ENCODE measurements at places on chromosomes 2 and 18.

GRCh38 chr2:12797815-12798214, 81.1 kb downstream of the TRIB2 start:
- DNase-seq: no peak

DNA sequence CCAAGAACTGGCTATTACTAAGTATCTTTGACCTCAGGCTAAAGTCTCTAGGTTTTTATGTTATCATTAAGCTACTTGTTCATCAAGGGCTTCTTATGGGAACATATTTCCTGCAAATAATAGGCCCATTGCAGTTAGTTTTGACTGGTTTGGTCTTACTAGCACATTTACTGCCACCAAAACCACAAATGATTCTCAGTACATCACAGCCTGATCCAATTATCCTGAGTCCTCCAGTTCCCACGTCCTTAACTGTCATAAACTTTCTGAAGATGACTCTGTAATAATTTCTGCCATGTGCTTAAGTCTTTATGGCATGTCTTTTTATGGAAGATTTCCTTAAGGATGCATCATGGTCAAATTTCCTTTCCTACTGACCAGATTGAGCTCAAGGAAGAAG, 123.3 kb upstream of the TANK start:
- DNase-seq: no peak

GRCh38 chr2:96685577-96686459, 43.3 kb downstream of the FER1L5 start:
- no peak for DNase-seq

DNA sequence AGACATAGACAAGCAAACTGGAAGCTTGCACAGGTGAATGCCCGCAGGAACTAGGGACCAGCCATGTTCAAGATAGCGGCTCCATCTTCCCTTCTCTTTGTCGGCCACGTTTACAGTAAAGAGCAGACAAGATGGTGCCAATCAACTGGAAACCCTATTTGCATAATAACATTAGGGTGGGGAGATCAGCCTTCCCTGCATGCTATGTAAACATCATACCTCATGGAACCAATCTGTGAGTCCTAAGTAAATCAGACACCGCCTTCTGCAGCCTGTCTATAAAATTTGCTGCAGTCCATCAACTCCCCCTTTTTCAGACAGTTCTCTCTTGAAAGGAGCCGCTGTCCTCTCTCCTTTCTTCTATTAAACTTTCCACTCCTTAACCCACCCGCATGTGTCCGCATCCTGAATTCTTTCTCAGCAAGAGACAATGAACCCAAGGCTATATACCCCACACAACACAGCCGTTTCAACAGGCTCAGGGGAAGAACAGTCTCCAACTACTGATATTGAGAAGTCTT, 384.4 kb downstream of the EIPR1 start:
- no peak for DNase-seq

GRCh38 chr2:176158855-176159662, 2.0 kb downstream of the HOXD3 start:
- DNase-seq: no peak

DNA sequence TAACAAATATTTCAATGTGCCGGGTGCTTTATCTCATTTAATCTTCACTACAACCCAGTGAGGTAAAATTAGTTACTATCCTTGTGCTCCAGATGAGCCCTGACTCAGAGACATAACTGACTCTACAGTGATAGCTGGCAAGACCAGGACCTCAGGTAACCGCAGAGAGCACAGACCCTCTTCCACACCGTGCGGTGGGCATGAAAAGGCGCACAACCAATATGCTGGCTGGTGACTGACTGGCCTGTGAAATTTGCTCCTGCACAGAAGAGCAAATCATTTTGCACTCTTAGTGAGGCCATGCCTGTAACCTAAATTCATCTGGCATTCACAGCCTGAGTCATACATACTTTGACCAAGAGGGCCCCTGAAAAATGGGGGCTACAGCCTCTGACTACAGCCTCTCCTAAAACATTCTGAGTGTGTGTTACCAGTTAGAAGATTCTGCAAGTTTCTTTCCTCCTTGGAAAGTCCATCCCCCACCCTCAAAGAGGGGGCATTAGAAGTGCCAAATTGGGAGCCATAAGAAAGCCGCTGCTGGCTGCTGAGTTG, 22.4 kb upstream of the MSGN1 start:
- no peak for DNase-seq

- no peak for DNase-seq
Measured at GRCh38 chr2:14996351-14997014, 364.0 kb downstream of the LRATD1 start.

DNA sequence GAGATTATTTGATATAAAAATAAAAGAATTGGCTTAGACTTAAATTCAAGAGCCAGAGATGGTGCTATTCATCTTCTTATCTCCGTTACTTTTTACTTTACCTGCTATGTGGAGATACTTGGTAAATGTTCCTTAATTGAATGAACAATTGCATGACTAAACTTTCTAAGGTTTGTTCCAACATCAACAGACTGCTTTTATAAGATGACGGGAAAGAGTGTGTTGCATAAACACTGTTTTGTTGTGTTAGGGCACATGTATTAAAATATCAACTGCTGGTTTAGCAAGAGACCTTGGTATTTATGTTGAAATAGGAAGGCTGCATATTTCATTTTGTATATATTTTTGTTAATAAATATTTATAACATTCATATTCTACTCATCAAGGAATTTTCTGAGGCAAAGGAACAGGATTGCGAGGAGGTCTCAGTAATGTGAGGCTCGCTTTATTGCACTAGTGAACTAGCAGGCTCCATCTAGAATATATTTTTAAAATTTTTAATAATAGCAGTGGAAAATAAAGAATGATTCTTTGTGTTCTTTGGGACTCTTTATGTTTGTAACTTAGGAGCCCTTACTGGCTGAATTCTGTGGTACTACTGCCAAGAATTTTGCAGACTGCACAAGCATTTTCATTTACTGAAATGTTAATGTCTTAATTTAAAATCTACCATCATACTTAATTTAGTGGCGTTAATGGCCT, 10.7 kb upstream of the NFE2L2 start:
- no peak for DNase-seq

DNA sequence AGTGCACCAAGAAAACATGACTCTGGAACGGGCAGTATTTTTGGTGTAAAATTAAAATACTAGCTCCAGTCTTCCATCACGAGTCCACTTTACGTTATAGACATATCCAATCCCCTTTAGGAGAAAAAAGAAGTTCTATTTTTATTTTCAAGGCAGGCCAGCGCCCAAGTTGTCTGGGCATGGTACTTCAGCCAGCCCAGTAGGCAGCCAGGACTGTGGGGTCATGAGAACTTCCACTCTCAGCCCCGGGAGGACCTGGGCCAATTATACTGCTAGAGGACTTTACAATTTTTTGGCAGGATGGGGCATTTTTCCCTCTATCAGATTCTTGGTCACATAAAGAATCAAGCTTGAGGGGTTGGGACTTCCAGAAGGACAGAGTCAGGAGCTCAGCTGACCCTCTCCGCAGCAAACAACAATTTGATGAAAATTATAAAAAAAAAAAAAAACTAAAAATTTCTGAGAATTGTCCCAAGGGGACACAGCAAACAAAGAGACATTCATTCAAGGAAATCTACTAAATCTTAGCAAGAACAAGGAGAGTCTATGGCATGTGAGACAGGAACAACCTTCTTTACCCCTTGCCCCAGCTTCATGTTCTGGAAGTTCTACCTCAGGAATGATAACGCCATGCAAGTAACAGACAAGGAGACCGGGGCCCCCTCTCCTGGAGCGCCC, 37.3 kb upstream of the B3GNT2 start:
- DNase-seq: no peak

- DNase-seq: no peak
Measured at GRCh38 chr18:23155537-23155936, 20.3 kb downstream of the CABLES1 start.

DNA sequence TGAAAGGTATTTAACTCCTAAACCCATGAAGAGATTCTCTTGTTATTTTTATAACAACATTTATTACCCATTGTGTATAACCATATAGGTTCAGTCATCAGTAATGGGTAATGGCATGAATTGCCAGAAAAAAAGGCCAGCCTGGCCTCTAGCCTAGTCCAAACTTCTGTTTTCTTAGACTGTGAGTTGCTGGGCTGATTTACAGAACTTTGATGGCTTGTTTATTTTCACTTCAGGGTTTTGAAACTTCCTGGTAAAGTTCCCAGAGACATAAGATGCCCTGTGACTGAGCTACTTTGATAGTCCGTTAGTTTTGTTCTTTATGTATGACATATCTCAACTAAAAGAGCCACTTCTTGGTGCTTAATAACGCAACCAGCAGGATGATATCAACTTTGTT, 164.8 kb downstream of the METTL4 start:
- no peak for DNase-seq

GRCh38 chr2:11009891-11010290, 98.2 kb downstream of the KCNF1 start:
- DNase-seq: no peak

GRCh38 chr2:12282780-12283695, 433.7 kb upstream of the TRIB2 start:
- no peak for DNase-seq
